ENCODE measurements at places on chromosomes 5 and 9.

DNA sequence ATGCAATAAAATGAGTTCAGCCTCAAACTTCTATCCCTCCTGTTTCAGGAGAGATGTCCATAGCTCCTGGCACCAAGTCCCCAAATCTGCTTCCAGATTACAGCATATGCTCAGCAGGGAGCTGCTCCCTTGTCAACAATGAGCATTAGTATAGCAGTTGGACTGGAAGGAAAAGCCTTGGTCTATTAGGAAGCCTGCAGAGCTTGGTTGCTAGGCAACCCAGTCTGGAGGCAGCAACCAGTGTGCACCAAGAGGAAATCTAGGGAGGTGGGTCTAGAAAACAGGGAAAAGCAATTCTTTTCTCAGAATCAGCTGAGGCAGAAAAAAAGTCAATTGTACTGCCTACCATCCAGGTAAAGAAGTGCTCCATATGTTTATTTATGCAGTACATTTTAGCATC, 229.5 kb upstream of the NMUR2 start:
- H3K27ac ChIP-seq, result no peak overlapping the region
- no peak overlapping the region for H3K4me3 ChIP-seq
- DNase-seq, result no peak
- no peaks in the 10 kb centered on the region for H3K27me3 ChIP-seq

- peaks cover 80% of the 10 kb centered on the region for H3K36me3 ChIP-seq
- DNase-seq, result peak; percentile 78
- H3K4me1 ChIP-seq, result no peaks in the 10 kb centered on the region
- no peak overlapping the region for H3K4me3 ChIP-seq
- no peak overlapping the region for H3K27ac ChIP-seq
Measured at GRCh38 chr5:138927979-138928378, 52.8 kb upstream of the LRRTM2 start.

DNA sequence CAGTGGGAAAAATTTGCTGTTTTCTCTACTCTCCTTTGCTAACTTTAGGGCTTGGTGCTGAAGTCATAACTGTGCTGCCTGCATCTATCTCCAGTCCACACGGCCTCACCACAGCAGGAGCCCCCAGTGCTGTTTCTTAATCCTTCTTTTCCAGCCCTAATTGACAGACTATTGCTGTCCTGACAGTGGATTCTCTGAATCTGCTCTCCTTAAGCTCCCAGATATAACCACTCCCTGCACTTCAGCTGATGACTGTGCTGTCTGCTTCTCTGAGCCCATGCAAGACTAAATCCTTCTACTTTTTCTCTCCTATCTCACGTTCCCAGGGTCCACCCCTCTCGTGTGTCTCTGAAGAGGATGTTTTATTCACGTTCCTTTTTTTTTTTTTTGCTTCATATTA, 19.7 kb upstream of the GRIA1 start:
- H3K4me1 ChIP-seq, result no peaks in the 10 kb centered on the region
- H3K27me3 ChIP-seq, result no peaks in the 10 kb centered on the region
- H3K27ac ChIP-seq, result no peak overlapping the region
- H3K36me3 ChIP-seq, result no peaks in the 10 kb centered on the region

GRCh38 chr9:3434594-3434993, 91.2 kb downstream of the RFX3 start:
- no peaks in the 10 kb centered on the region for H3K4me1 ChIP-seq
- no peak overlapping the region for H3K4me3 ChIP-seq

DNA sequence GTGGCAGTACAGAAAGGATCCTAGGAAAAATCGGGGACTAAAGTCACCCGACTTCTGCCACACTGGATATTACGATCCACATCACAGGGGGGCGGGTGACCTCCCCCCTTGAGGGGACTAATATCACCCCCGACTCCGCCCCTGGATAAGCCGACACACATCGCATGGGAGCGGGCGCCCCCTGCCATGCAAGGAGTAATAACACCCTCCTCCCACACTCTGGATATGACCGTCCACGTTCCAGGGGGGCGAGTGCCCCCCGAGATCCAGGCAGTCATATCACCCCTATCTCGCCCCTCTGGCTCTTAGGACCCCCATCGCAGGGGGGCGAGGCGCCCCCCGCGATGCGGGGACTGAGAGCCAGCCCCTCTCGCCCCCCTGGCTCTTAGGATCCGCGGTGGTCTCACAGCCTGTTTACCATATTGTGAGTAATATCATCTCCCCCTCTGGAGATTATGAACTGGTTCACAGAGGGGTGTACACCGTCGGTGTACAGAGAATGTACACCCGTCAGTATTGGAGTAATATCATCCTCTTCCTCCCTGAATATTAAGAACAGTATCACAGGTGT, 423.0 kb downstream of the DIRAS2 start:
- no peaks in the 10 kb centered on the region for H3K4me1 ChIP-seq
- no peak overlapping the region for H3K27ac ChIP-seq
- no peaks in the 10 kb centered on the region for H3K36me3 ChIP-seq

DNA sequence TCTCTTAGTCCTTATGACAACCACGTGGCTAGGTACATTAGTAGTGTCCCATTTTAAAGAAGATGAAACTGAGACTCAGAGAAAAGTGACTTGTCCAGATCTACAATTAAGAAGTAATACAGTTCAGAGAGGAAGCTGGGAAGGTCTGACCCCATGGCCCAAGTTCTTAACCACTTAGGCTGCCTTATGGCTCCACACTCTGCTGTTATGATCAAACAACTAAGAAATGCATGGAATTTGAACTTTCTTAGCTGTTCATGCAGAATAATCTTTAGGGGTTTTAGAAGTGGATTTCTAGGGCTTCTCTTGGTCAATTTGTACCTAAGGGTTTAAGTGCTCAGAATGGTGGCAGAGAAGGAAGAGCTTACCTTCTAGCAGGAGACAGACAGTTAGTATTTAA, 128.0 kb upstream of the MSX2 start:
- H3K36me3 ChIP-seq, result no peaks in the 10 kb centered on the region
- no peaks in the 10 kb centered on the region for H3K4me1 ChIP-seq
- no peak overlapping the region for H3K4me3 ChIP-seq
- DNase-seq, result no peak

GRCh38 chr9:479304-479970, 264.8 kb downstream of the DOCK8 start:
- H3K27me3 ChIP-seq, result no peaks in the 10 kb centered on the region
- H3K36me3 ChIP-seq, result no peaks in the 10 kb centered on the region
- no peak for DNase-seq
- H3K4me3 ChIP-seq, result no peak overlapping the region
- H3K4me1 ChIP-seq, result no peaks in the 10 kb centered on the region

DNA sequence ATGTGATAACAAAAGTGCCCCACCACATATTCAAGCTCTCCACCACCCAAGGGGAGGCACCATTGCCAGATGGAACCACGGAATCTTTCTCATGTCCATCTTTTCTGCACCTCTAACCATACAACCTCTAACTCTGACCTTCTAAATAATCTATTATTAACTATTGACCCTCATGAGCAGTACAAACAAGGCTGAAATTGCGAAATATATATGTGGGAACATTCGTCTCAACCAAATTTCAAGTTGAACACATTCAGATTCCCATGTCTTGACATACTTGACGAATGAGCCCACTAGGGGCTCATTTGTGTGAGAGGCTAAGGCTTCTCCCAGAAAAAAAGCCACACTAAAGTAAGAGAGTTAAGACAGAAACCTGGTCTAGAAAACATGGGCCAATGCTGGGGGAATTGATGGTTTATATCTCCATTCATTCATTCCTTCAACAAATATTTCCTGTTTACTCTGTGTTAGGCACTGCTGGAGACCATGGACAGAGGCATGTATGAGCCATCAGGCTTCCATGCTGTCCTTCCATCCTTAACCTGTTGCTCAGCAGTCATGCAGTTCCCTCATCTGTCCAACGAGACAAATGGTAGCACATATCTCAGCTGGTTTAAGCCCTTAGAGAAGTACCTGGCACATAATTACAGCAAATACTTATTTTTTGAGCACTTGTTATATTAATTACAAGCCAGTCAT, 130.4 kb downstream of the ESM1 start:
- H3K4me1 ChIP-seq, result no peaks in the 10 kb centered on the region
- DNase-seq, result no peak
- H3K27ac ChIP-seq, result no peak overlapping the region
- H3K4me3 ChIP-seq, result no peak overlapping the region
- H3K36me3 ChIP-seq, result no peaks in the 10 kb centered on the region
- H3K27me3 ChIP-seq, result peaks cover 6% of the 10 kb centered on the region

DNA sequence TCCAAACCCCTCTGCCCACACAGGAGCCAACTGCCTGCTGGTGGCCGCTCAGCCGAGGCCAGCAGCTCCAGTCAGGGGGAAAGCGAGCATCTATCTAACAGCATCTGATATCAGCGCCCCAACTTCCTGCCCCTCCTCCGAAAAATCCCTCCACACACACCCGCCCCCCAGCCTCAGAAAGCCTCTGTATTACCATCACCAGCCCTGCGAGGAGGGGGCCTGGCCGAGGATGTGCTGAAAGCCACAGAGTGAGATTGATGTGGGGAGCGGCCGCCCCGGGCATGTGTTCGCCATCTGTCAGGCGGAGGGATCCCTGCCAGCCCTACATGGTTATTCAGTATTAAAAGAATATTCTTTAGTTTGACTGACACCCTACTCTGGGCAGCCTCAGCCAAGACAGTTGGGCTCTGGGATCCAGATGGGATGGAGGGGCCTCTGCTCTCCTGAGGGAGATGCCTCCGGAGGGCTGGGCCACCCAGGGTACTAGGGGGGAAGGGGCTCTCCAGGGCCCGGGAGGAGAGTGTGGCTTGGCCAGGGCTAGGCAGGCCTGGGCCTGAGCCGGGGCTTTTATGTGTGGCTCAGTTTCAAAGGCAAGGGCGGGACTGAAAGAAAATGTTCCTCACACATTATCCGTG, 98.0 kb downstream of the HSD17B3 start:
- H3K4me1 ChIP-seq, result no peaks in the 10 kb centered on the region
- no peak overlapping the region for H3K27ac ChIP-seq
- no peak overlapping the region for H3K4me3 ChIP-seq
- peaks cover 11% of the 10 kb centered on the region for H3K27me3 ChIP-seq
- DNase-seq, result no peak

DNA sequence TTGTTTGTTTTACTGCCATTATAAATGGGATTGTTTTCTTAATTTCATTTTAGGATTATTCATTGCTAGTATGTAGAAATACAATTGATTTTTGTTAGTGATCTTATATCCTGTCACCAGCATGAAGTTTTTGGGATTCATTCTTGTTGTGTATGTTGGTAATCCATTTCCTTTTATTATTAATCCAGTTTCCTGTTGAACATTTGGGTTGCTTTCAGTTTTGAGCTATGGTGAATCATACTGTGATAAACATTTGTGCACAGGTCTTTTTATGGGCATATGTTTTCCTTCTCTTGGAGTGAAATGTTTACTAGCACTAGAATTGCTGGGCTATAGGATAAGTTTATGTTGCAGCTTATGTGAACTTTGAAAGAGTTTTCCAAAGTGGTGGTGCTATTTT, 69.6 kb downstream of the MAN2A1 start:
- DNase-seq, result no peak
- H3K4me1 ChIP-seq, result no peaks in the 10 kb centered on the region
- no peaks in the 10 kb centered on the region for H3K27me3 ChIP-seq
- no peaks in the 10 kb centered on the region for H3K36me3 ChIP-seq
- H3K4me3 ChIP-seq, result no peak overlapping the region
- no peak overlapping the region for H3K27ac ChIP-seq

DNA sequence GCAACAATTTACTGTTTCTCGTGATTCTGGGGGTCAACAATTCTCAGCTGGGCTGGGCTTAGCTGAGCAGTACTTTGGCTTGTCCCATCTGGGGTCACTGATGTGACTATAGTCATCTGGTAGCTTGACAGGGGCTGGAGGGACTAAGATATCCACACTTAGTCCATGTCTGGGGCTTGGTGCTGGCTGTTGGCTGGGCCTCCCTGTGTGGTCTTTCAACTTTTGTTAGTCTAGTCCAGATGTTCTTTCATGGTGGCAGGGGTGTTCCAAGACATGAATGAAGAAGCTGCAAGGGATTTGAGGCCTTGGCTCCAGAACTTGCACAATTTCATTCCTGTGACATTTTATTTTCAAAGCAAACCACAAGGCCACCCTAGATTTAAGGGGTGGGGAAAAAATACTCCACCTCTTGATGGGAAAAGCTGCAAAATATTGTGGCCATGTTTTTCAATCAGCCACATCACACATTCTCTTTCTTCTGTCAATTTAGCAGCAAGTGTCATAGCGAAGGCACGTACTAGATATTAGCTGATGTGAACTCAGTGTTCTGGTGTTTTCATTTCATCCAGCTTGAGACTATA, 59.2 kb downstream of the TSSK1B start:
- H3K27me3 ChIP-seq, result no peaks in the 10 kb centered on the region
- H3K27ac ChIP-seq, result no peak overlapping the region
- DNase-seq, result no peak
- no peak overlapping the region for H3K4me3 ChIP-seq
- H3K36me3 ChIP-seq, result no peaks in the 10 kb centered on the region

DNA sequence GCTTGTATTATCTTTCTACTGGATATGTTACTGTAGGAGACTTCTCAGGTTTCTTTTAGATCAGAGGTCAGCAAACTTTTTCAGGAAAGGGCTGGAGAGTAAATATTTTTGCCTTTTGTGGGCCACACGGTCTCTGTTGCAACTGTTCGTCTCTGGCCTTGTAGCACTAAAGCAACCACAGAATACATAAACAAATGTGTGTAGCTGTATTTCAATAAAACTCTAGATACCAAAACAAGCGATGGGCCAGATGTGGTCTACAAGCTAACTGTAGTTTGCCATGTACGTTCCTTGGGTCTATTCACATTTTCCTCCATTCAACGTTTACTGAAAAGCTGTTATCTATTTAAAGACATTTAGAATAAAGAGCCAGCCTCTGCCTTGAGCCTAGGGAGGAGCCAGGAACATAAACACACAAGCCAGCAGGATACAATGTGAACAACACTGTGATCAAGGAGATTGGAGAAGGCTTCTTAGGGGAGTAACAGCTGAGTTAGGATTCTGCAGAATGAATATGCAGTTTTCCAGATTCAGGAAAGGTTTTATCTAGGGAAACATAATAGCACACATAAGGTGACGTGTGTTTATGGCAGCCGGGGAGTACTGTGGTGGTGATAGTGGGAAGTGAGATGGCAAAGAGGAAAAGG, 33.0 kb upstream of the HOMER1 start:
- DNase-seq, result no peak
- H3K4me1 ChIP-seq, result peaks cover 5% of the 10 kb centered on the region
- H3K27me3 ChIP-seq, result no peaks in the 10 kb centered on the region
- no peak overlapping the region for H3K4me3 ChIP-seq
- no peaks in the 10 kb centered on the region for H3K36me3 ChIP-seq
